Fibroblast of skin of scalp (primary cell): ENCODE measurements at places on chromosomes 2 and 18.

DNA sequence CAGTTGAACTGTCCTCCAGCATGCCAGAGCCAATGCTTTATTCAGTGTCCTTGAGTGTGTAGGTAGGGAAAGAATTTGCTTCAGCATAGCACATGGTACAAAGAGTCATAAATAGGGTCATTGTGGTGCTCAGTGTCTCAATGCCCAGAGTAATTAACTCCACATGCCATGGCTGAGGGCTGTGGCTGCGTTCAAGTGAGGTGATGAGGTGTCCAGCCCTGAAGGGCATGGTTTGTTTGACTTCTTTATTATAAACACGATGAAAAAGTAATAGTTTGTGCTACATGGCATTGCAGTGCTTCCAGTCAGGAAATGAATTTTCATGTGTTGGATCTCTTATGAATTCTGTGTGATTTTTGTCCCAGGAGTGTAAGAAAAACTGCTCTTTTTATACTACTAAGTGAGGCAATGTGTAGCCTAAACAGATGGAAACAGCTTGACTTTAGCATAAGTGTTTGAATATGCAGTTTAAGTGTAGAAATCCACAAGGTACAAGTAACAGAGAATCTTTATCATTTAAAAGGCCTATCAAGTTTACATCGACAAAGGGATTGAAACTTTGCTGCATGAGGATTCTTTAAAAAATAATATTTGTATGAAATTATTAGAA lies 507.9 kb upstream of the CDH2 start:
- no peak for DNase-seq

GRCh38 chr2:108786008-108786353 lies 590 bp upstream of the CCDC138 start:
- DNase-seq = no peak

DNA sequence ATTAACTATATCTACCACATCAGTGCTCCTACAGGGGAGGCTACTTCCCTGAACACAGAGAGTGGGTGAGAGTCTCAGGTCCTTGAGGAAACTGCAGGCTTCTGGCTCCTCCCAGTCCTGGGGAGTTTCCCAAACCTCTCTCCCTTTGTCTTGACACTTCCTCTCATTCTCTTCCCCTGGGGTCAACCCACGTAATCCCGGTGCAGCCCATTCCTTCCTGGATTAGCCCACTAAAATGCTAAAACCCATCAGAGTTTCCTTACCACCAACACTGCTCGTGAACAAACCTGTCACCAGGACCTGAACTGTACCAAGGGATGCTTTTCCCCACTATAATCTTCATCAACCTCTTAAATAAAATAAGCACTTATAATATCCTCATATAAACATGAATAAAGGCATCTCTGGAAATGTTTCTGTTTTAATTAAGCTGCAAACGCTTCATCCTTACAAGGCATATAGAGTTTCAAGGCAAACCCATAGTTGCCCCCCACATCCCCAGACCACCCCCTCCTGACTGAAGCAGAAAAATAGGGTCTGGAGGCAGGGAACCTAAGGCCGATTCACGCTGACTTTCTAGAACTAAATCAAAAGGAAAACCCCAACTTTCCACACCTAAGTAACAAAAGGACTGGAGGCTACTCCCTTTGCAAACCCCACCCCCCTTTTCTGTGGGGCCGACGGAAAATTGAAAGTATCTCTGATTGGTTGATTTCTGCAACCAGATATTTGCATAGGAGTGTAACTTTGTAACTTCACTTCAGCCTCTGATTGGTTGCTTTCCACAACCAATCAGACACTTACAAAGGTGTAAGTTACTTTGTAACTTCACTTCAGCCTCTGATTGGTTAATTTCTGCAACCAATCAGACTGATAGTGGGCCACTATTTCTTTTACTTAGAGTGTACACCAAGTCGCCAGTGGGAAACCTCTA lies 19.0 kb downstream of the TMSB10 start:
- peak; percentile 65 for DNase-seq

GRCh38 chr2:145000376-145000775 lies 480.5 kb upstream of the ZEB2 start:
- no peak for DNase-seq

DNA sequence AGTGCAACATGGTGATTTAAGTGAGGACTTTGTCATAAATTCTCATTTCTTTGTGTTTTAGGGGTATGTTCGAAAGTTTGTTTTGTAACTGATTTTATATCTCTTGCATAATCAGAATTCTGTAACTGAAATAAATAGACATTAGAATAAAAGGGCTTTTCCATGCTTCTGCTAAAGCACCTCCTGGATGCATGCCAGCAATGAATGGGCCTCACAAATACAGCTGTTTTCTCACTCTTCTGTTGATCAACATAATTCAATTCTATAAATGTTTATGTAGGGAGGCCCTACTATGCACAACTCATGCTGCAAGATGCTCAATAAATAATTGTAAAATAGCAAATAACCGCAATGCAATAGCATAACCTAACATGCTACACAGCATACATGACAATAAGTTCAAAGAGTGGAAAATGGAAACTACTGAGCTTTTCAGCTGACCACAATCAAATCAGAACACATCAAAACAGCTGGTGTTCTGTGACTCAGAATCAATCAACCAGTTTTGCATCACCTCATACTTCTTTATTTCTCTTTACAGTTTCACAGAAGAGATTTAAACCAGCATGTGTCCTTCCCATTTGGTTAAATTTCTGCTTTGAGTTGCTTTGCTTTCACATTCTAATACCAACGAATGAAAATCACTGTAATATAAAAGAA lies 11.0 kb downstream of the CDH7 start:
- DNase-seq = no peak

DNA sequence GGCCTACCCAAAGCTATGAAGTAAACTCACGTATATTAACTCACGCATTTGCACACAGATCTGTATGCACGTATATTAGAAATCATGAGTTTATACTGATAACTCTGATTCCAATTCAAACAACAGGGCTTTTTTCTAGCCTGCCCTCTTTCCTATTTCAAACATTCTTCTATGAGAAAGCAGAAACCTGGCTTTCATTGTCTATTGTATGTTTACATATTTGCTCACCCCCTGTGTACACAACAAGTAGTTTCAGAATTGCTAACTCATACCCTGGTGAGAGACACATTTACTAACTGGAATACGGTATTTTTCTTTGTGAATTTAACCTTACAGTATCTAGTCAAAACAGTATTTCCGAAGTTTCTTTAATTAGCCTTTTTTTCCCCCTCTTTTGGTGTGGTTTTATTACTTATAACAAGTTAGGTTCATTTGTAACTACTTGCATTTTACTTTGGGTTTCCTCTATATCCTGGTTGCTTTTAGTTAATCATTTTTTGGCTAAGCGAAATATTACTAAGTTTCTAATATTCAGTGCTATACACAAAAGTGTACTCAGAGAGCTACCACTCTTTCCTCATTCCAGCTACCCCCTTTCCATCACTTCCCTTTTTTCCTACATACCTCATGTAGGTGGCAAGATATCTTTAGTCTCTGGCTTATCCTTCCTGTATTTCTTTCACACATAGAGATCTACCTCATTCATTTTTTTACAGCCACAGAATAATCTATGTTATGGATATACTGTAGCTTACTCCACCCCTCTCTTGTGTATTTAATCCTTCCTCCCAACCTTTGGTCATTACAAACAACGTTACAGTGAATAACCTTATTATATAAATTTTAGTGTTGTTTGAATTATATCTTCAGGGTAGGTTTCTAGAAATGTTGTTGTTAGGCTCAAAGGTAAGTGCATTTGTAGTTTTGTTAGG lies 112.7 kb upstream of the BCL2L11 start:
- DNase-seq = no peak

DNA sequence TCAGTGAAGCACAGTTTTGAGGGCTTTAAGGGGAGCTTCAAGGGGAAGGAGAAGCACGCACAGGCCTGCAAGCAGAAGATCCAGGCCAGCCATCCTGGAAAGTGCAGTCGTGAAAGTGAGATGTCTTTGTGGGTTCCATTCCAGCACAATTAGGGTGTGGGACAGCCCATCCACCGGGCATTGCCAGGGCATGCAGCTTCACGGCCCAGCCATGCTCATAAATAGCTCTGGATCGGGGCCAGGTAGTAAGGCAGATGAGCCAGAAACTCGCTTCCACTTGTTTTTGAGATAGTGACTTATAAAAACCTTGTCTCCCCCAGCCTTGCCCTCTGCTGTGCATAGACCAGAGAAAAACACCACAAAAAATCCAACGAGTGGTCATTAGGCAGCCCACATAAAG lies 21.0 kb downstream of the KDSR start:
- no peak for DNase-seq

DNA sequence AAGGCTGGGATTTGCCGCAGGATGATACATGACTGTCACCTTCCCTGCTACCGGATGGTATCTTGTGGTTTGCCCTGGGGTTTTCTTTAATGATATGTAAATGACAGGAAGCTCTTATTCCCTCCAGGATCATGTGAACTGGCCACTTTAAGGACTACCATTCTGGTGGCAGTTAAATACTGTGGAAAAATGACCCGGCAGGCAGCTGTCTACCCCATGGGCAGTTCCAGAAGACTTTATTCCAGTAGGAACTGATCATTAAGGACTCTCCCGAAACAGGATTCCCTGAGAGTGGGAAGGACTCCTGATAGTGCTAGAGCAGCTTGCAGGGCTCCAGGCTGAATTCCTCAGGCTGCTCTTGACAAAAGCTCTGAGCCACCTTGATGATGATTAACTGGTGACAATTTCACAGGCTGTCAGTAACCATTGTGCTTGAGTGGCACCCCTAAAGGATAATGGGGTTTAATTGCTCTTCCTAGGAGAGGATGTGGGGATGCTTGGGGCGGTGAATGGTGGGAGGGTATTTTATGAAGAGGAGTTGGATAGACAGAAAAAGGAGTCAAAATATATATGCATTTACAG lies 212.0 kb downstream of the CPS1 start:
- no peak for DNase-seq

DNA sequence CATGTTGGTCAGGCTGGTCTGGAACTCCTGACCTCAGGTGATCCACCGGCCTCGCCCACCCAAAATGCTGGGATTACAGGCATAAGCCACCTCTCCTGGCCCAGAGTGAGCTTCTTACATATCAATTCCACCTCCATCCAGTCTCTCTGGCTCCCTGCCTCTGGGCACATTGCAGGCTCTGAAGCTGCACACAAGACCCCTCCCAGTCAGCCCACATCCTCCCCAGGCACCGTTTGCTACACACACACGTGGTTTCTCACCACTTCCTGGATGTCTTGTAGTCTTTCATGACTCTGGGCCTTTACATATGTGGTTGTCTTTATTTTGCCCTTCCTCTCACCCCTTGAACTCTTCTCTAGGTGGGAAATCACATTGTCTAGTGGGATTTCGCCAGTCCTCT lies 64.0 kb upstream of the CABLES1 start:
- DNase-seq = peak; percentile 38

- DNase-seq = peak; percentile 22
Observed at GRCh38 chr2:9331704-9332103, 91.6 kb downstream of the ITGB1BP1 start.

DNA sequence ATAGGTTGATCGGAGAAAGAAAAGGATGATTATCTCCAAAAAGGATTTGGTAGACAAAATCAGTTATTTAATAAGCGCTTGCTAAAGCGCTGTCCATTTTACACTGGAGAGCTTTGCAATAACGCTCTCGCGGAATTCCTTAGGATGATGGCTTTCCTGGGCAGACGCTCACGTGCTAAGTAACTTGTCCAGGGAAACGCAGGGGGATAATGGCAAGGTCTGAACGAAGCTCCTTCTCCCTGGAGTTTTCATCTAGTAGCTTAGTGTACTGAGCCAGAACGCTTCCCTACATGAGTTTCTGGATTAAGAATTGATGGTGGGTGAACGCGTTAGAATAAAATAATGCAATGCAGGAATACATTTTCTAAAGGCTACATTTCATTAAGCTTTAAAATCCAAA lies 739.5 kb upstream of the SALL3 start:
- DNase-seq = no peak

- DNase-seq = peak; percentile 50
Observed at GRCh38 chr2:161090411-161090810, 69.8 kb upstream of the TANK start.

DNA sequence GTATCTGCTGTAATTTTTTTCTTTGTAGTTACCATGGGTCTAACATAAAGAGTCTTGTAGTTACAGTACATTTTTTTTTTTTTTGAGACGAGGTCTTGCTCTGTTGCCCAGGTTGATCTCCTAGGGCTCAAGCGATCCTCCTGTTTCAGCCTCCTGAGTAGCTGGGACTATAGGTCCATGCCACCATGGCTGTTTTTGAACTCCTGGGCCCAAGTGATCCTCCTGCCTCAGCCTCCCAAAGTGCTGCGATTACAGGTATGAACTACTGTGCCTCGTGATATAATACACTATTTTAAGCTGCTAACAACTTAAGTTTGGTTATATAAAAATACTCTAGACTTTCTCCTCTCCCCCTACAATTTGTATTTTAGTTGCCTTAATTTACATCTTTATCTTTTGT lies 46.3 kb downstream of the ASB1 start:
- DNase-seq = no peak

GRCh38 chr18:78751664-78752063 lies 228.0 kb upstream of the SALL3 start:
- no peak for DNase-seq

GRCh38 chr2:46525522-46526155 lies 46.3 kb downstream of the TMEM247 start:
- no peak for DNase-seq

DNA sequence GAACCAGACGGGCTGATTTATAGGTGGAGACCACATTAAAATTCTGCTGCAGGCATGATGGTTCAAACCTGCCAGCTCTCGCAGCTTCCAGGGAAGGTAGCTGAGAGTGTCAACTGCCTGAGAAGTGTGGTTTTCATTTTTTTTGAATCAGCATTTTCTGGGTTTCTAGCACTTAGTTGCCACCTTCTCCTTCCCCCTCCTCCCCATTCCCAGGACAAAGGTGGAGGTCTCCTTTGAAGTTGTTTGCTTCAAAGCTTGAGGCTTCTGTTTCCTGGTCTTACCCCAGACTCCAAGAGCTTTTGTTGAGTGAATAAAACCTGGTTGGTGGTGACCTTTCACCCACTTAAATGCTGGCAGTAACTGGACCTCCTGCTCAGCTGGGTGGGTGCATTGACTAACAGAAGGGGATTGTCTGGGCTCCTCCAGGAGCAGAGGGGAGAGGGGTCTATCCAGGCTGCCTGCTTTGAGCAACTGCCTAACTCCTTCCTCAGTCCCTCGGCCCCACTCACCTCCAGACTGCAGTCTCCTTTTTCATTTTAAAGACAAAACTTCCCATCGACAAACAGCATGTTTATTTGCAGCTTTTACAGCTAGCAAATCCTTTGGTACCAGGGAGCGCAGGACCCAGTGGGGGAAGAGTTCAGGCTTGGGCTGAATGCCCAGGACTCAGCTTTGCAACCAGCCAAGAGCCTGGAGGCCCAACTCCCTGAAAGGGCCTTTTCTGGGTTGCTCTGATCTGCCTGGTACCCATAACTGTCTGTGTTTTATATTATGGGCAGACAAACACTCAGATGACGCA lies 3.5 kb downstream of the RHOB start:
- peak; percentile 88 for DNase-seq
